ENCODE measurements at places on chromosomes 6 and 20. TPM values are rescaled to one million over a fixed set of nuclear protein-coding genes. Genes with fewer than 3 reads are reported as not detected.

KCNK17 gene
- total RNA-seq: 1.1 TPM

DNA sequence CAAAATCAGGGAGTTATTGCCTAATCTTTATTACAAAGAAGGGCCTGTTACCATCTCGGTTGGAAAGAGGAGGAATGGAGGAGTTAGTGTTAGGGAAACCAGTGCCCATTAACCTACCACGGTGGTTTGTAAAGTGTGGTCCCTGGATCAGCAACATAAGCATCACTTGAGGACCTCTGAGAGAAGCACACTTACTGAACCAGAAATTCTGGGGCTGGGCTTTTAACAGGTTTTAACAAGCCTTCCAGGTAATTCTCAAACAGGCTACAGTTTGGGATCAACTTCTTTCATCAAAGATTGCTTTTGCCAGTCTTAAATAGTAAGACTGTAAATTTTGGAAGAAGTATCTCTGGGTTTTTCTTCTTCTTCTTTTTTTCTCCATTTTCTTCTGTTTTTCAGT, 329.5 kb upstream of the JAG1 start:
- no peaks in the 10 kb centered on the region for H3K4me1 ChIP-seq
- H3K36me3 ChIP-seq: no peaks in the 10 kb centered on the region
- no peaks in the 10 kb centered on the region for H3K27me3 ChIP-seq
- no peak overlapping the region for H3K27ac ChIP-seq
- no peak for DNase-seq
- H3K4me3 ChIP-seq: no peak overlapping the region

OLIG3 gene
- total RNA-seq: not detected

DNA sequence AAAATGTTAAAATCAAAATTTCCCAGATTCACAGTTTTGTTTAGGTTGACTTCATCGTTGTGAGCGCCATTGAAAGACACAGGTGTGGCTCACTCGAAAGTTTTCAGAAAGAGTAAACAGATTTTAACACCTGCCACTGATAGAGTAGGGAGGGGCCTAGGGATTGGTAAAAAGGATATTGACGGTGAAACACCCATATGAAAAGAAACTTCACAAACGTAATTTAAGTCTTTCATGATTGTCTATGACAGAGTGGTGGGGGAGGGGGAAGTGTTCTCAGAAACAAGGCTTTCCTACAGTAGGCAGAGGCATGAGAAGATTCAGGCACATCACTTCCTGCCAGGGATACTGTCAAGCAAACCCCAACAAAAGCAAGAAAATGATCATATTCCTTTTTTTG, 101.4 kb downstream of the PERP start:
- no peaks in the 10 kb centered on the region for H3K4me1 ChIP-seq
- no peak overlapping the region for H3K27ac ChIP-seq
- no peak for DNase-seq

FOXQ1 gene
- total RNA-seq: not detected

- H3K27ac ChIP-seq: peak overlapping the region; percentile 33
- peaks cover 41% of the 10 kb centered on the region for H3K4me1 ChIP-seq
- H3K36me3 ChIP-seq: no peaks in the 10 kb centered on the region
- H3K4me3 ChIP-seq: peak overlapping the region; percentile 11
- no peaks in the 10 kb centered on the region for H3K27me3 ChIP-seq
Measured at GRCh38 chr6:16725145-16725864, 36.0 kb downstream of the ATXN1 start.

RGS17 gene
- total RNA-seq: 3.3 TPM

DNA sequence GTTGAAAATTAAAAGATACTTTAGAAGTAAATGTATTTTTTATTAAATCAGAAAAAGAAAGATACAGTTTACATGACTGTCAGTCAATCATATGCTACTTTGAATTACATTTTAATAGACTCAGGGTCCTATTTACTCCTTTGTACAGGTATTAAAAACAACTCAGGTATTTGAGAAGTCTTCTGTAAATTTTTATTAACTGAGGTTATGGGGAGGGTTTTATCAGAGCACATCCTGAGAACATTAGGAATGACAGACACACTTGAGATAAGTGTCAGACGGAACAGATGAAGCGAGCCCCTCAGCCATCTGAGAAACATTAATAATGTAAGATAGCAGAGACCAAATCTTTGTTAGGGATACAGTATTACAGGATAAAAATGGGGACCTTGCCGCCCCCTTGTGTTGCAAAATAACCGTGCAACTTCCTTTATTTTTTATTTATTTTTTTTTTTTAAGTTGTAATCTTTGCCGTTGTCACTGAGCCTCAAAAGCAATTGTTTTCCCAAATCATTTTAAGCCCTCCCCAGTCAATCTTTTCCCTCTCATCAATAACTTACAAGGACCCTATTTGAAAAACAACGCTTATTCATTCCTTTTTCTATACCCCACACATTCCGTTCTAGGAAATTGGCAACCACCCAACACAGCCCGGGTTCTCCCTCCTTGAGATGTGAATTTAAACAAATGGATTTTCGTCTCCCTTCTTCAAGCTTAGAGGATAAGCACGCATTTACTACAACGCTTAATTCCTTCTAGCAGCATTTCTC, 126.7 kb downstream of the BCAS1 start:
- no peak for DNase-seq
- H3K27ac ChIP-seq: no peak overlapping the region
- H3K27me3 ChIP-seq: no peaks in the 10 kb centered on the region
- H3K36me3 ChIP-seq: no peaks in the 10 kb centered on the region
- peaks cover 21% of the 10 kb centered on the region for H3K4me1 ChIP-seq

DNA sequence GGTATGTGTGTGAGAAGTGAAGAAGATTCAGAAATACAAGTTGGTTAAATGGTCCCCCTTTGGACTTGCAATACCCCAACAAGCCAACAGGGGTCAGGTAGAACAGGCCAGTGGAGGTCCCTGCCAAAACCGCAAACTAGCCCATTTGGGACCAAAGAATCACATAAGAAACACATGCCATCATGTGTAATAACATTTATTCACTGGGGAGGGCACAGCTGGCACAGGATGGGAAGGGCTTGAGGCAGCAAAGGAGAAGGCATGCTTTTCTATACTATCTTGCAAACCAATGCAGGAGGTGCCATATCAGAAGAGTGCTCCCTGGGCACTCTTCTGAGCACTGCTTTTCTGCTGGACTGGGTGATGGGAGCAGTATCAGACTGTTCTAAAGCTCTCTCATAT, 116.1 kb upstream of the TRAF3IP2 start:
- no peak for DNase-seq
- H3K27me3 ChIP-seq: no peaks in the 10 kb centered on the region
- H3K4me3 ChIP-seq: no peak overlapping the region

DNA sequence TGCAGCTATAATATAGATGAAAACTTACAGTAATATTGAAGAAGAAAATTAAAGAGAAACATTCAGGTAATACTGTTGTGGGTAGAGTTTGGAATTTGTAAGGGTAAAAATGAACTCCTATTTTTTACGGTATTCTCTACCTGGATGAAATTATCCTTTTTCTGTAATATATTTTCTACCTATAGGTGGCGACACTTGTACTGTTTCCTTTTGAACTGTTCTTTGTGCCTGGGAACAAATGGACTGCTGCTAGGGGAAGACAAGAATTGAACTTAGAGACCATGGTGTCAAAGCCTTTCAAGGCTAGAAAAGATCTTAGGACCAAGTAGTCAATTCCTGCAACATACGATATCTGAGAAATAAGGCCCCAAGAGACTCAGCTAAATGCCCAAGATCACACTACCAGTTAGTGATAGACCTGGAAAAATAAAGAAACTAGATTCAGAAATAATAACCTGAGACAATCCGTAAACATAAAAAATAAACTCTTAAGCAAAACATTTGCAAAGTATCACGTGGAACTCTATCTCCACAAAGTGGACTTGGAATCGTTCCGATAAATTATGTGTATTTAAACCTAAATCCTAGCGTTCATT, 383.8 kb downstream of the TFAP2A start:
- no peak for DNase-seq
- H3K27ac ChIP-seq: no peak overlapping the region
- no peak overlapping the region for H3K4me3 ChIP-seq
- H3K36me3 ChIP-seq: no peaks in the 10 kb centered on the region
- H3K27me3 ChIP-seq: no peaks in the 10 kb centered on the region
- H3K4me1 ChIP-seq: no peaks in the 10 kb centered on the region

GRCh38 chr6:148711833-148712654, 34.8 kb upstream of the UST start:
- no peak for DNase-seq
- no peak overlapping the region for H3K4me3 ChIP-seq
- no peaks in the 10 kb centered on the region for H3K27me3 ChIP-seq
- H3K4me1 ChIP-seq: peaks cover 32% of the 10 kb centered on the region
- no peak overlapping the region for H3K27ac ChIP-seq

SPINT3 gene
- not detected for total RNA-seq

- H3K27me3 ChIP-seq: no peaks in the 10 kb centered on the region
- H3K36me3 ChIP-seq: no peaks in the 10 kb centered on the region
- H3K4me3 ChIP-seq: no peak overlapping the region
- no peak overlapping the region for H3K27ac ChIP-seq
- H3K4me1 ChIP-seq: no peaks in the 10 kb centered on the region
- no peak for DNase-seq
Measured at GRCh38 chr6:141261016-141261671, 871.6 kb upstream of the GJE1 start.

DNA sequence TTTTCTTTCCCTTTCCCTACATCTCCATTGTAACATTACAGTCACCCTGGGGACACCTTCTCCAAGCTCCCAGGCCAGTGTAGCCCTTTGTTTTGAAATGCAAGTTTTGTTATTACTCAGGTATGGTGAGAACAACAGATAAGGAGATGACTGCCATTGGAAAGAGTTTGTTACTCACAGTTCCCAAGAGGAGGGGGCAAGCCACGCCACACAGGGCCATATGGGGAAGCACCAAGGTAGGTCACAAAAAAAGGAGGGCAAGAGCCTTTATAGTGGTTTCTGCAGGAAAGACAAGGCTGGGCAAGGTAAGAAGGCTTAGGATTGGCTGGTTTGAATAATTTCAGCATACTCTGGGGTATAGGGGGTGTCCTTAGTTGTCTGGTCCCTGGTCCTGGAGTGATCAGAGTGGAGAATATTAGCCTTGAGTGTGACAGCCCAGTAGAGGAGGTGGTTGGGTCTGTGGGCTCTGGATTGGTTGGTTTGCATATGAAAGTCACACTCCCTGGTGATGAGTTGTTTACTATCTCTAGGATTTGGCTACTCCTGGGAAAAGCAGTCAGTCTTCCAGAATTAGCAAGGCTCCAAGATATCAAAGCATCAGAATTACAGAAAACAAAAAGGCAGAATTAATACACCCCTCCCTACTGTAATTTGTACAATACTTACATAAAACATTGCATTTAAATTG, 33.1 kb upstream of the SMLR1 start:
- no peaks in the 10 kb centered on the region for H3K36me3 ChIP-seq
- no peaks in the 10 kb centered on the region for H3K27me3 ChIP-seq
- no peak overlapping the region for H3K4me3 ChIP-seq

DNA sequence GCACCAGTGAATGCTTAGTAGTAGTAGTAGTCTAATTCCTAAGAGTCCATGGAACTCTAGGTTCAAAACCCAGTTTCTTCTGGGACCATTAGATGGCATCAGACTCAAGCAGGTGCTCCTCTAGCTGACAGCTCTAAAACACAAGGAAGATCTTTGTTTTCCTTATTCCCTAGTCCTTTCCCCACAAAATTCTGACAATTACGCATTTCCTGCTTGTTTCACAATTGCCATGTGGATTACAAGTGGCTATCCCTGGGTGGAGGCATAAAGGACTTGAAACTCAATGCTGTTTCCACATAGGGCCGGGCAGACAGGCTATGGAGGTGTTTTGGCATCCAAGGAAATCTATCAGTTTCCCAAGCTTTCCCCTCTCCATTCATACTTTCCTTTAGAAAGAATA, 9.2 kb upstream of the HLA-DOB start:
- H3K36me3 ChIP-seq: peaks cover 4% of the 10 kb centered on the region
- H3K4me3 ChIP-seq: no peak overlapping the region
- peak; percentile 39 for DNase-seq
- H3K4me1 ChIP-seq: peaks cover 5% of the 10 kb centered on the region
- H3K27me3 ChIP-seq: no peaks in the 10 kb centered on the region

DNA sequence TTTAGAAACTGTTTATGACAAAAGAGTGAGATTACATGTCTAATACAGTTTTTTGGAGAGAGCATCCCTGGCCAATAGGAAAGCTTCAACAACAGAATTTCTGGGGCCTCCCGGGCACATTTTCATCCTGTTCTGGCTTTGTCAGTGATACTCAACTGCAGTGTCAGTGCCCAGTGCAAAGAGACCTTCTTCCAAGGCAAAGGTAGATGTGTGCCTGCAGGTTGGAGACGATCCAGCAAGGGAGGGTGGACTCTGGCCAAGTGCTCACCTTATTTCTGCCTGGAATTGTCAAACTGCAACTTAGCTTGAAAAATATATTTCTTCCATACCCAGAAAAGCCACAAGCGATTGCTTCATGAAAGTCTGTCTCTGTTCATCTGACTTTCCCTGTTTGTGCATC, 211.6 kb upstream of the SNX9 start:
- no peaks in the 10 kb centered on the region for H3K4me1 ChIP-seq
- no peak overlapping the region for H3K27ac ChIP-seq
- no peak for DNase-seq
- H3K36me3 ChIP-seq: no peaks in the 10 kb centered on the region
- H3K27me3 ChIP-seq: no peaks in the 10 kb centered on the region

DNA sequence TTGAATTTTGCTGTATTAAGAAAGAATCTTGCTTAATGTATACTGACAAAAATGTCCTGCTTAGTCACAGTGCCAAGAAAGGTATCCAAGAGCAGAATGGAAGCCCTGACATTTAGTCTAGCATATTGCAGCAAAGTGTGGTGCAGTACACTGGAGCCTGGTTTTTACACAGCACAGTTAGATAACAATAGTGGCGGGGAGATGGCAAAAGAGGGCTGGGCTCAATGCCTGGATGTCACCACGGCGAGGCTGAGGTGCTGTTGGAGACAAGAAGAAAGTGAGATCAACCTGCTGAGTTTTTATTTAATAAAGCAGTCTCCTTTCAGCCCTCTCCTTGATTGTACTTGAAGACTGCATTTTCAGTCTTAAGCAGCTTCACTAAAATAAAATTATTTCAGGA, 426.0 kb downstream of the LMBRD1 start:
- no peaks in the 10 kb centered on the region for H3K4me1 ChIP-seq
- H3K36me3 ChIP-seq: no peaks in the 10 kb centered on the region
- H3K27ac ChIP-seq: no peak overlapping the region
- no peak overlapping the region for H3K4me3 ChIP-seq
- DNase-seq: no peak

GRCh38 chr6:82385961-82386360, 22.3 kb downstream of the TPBG start:
- no peaks in the 10 kb centered on the region for H3K27me3 ChIP-seq
- no peak for DNase-seq
- H3K4me1 ChIP-seq: no peaks in the 10 kb centered on the region
- H3K27ac ChIP-seq: no peak overlapping the region
- no peak overlapping the region for H3K4me3 ChIP-seq

GRCh38 chr20:62983210-62983609, 23.6 kb downstream of the BHLHE23 start:
- no peaks in the 10 kb centered on the region for H3K36me3 ChIP-seq
- DNase-seq: no peak
- peaks cover 8% of the 10 kb centered on the region for H3K4me1 ChIP-seq
- H3K27me3 ChIP-seq: peaks cover 96% of the 10 kb centered on the region

AP5S1 gene
- 9.4 TPM for total RNA-seq
